Activated T-cell treated with anti-CD3 and anti-CD28 coated beads, Interleukin-2, amount 50 U/mL, for 72 hours (primary cell): ENCODE measurements at places on chromosomes 4 and X. TPM values are rescaled to one million over a fixed set of nuclear protein-coding genes. Genes with fewer than 3 reads are reported as not detected.

DNA sequence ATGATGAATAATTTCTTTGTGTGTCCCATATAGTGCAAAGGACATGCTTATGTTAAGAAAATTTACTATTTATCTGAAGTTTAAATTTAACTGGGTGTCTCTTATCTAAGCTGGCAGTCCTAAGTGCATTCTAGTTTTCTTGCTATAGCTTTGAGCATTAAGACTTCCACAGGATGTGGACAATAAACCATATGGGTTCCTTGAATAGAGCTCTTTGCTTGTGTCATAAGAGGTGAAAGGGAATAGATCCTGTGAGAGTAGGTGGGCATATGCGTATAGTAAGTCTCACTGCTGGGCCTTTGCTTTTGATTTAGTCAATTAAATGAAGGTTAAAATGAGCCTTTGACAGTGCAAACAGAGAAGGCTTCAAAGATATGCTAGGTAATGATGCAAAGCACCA, 223.4 kb upstream of the GYPA start:
- no peaks in the 10 kb centered on the region for H3K36me3 ChIP-seq
- no peak overlapping the region for H3K27ac ChIP-seq

The RASSF6 gene
- not detected for total RNA-seq

The ART3 gene
- total RNA-seq = not detected

The TMEM164 gene
- 19.5 TPM for total RNA-seq

The GLRA2 gene
- not detected for total RNA-seq

GRCh38 chr4:175787948-175788347, 24.1 kb downstream of the GPM6A start:
- H3K4me1 ChIP-seq = no peaks in the 10 kb centered on the region
- no peaks in the 10 kb centered on the region for H3K27me3 ChIP-seq
- no peaks in the 10 kb centered on the region for H3K36me3 ChIP-seq
- no peak for DNase-seq

- H3K27ac ChIP-seq = no peak overlapping the region
- no peak for DNase-seq
- peaks cover 5% of the 10 kb centered on the region for H3K4me1 ChIP-seq
- H3K36me3 ChIP-seq = no peaks in the 10 kb centered on the region
- peaks cover 6% of the 10 kb centered on the region for H3K27me3 ChIP-seq
Observed at GRCh38 chr4:104906276-104906675, 240.4 kb upstream of the TET2 start.

The SLITRK4 gene
- total RNA-seq = not detected

- no peaks in the 10 kb centered on the region for H3K36me3 ChIP-seq
- no peak for DNase-seq
- H3K27ac ChIP-seq = no peak overlapping the region
- H3K27me3 ChIP-seq = no peaks in the 10 kb centered on the region
- H3K4me1 ChIP-seq = peaks cover 28% of the 10 kb centered on the region
- H3K4me3 ChIP-seq = no peak overlapping the region
Observed at GRCh38 chr4:16123356-16124084, 39.7 kb upstream of the PROM1 start.

- H3K4me1 ChIP-seq = no peaks in the 10 kb centered on the region
- H3K27ac ChIP-seq = no peak overlapping the region
- DNase-seq = no peak
Observed at GRCh38 chr4:137998666-137999429, 243.3 kb downstream of the SLC7A11 start.

DNA sequence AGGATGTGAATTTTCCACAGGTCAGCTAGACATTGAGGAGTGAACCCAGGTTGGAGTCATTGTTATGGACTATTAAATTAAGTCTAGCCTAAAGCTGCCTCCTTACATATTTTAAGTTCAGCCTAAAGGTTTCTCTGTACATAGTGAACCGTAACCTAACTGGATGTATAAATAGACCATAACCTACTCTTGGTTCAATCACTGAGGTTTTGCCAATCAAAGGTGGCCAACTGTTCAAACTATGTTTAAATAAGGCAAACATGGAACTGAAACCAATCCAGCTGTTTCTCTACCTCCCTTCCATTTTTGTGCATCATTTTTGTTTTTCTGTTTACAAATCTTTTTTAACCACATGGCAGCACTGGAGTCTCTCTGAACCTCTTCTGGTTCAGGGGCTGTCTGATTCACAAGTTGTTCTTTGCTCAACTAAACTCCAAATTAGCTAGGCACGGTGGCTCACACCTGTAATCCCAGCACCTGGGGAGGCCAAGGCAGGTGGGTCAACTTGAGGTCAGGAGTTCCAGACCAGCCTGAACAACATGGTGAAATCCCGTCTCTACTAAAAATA, 43.9 kb upstream of the SFRP2 start:
- H3K27ac ChIP-seq = no peak overlapping the region
- H3K36me3 ChIP-seq = no peaks in the 10 kb centered on the region
- peaks cover 25% of the 10 kb centered on the region for H3K27me3 ChIP-seq
- no peaks in the 10 kb centered on the region for H3K4me1 ChIP-seq
- DNase-seq = no peak

DNA sequence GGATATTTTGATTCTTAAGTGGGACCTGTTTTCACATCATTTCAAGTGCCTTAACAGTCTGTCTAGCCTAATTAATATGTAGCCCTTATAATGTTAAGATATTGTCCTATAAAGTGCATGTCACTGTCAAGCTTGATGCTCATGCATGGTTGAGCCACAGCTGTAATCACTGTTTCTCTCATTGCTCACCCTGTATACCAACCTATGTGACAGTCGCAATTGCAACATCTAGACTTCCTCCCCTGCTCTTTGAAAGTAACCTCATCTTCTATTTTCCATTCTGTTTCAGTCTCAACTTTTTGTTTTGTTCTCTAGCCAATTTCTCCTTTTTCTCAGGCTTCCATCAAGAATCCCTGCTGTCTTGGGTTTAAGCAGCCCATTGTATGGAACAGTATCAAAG, 24.4 kb upstream of the MSL3 start:
- no peaks in the 10 kb centered on the region for H3K36me3 ChIP-seq
- no peak overlapping the region for H3K4me3 ChIP-seq
- H3K27ac ChIP-seq = no peak overlapping the region
- no peaks in the 10 kb centered on the region for H3K4me1 ChIP-seq
- H3K27me3 ChIP-seq = peaks cover 52% of the 10 kb centered on the region

DNA sequence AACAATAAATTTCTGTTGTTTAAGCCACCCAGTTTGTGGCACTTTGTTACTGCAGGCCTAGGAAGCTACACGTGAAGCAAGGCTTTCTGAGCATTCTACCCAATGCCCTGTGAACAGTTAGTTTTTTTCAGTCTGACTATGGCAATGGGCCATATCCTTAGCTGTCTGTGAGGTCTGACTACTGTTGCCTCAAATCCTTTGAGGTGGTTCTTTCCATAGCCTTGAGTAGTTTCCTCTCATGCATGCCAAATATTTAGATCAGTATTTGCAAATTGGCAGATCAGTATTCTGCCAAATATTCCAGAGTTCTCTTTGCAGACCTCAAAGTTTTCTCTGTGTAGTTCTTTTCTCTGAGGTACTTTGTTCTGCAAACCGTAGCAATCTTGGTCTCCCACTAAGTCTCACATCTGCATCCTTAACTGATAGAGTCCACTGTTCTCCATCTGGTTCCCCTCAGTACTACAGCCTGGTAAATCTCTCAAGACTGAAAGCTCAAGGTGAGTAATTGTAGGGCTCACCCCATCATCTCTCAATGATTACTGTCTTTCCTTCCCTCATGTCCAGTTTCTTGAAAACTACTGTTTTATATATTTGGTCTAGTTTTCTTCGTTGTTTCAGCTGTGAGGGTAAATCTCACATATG, 984.9 kb upstream of the INTU start:
- H3K36me3 ChIP-seq = no peaks in the 10 kb centered on the region
- H3K27ac ChIP-seq = no peak overlapping the region
- H3K4me1 ChIP-seq = no peaks in the 10 kb centered on the region
- no peak for DNase-seq

The TCEAL6 gene
- total RNA-seq = not detected

- H3K4me3 ChIP-seq = no peak overlapping the region
- H3K27me3 ChIP-seq = no peaks in the 10 kb centered on the region
- no peak overlapping the region for H3K27ac ChIP-seq
- no peaks in the 10 kb centered on the region for H3K4me1 ChIP-seq
Observed at GRCh38 chr4:158277558-158277957, 67.3 kb downstream of the TMEM144 start.
